ENCODE measurements at places on chromosomes 5 and 9. TPM values are rescaled to one million over a fixed set of nuclear protein-coding genes. Genes with fewer than 3 reads are reported as not detected.
A peak's percentile ranks its signal among the peaks of the same experiment; 100 is the strongest.

- H3K27ac ChIP-seq = no peak overlapping the region
- H3K4me1 ChIP-seq = no peaks in the 10 kb centered on the region
- no peak for DNase-seq
- no peaks in the 10 kb centered on the region for H3K27me3 ChIP-seq
Measured at GRCh38 chr9:99852617-99853016, 30.9 kb downstream of the NR4A3 start.

- H3K4me3 ChIP-seq = no peak overlapping the region
- no peak overlapping the region for H3K27ac ChIP-seq
- no peak for DNase-seq
Measured at GRCh38 chr5:171702135-171702770, 83.4 kb upstream of the SMIM23 start.

DNA sequence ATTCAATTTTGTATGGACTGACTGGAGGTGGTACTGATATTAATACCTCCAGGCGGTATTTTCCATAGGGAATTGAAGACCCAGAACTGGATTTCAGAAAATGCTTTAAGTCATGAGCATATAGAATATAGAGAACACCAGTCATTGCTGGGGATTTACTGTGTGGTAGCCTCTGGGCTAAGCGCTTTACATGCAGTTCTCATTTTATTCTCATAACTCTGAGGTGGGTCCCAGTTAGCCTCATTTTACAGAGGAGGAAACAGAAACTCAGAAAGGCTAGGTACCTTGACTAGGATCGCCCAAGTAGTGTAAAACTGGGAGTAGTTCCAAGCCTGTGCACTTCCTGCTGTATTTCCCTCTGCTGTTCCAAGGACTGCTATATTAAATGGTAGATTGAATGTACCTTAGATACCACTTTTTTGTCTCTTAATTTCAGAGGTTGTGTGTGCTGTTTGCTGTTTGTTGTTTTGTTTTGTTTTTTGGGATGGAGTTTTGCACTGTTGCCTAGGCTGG lies 13.8 kb downstream of the SLC44A1 start:
- no peaks in the 10 kb centered on the region for H3K27me3 ChIP-seq
- H3K27ac ChIP-seq = no peak overlapping the region
- no peaks in the 10 kb centered on the region for H3K36me3 ChIP-seq
- no peak overlapping the region for H3K4me3 ChIP-seq
- peaks cover 35% of the 10 kb centered on the region for H3K4me1 ChIP-seq

DNA sequence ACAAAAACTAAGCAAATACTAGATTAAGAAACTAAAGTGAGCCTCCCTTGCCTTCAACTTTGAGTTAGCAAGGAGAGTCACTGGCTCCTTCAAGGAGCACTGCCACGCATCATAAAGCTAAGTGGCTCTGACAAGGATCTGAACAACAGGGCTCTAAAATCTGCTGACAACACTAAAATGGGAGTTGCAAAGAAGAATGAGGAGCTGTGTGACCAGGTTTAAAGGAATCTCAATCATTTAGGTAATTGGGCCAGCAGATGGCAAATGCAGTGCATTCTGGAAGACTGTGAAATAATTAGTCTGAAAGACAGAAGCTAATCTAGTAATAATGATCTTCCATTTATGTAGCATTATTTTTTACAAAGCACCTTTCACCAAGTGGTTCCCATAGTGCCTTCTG lies 297.0 kb upstream of the TAS2R1 start:
- H3K4me3 ChIP-seq = no peak overlapping the region
- DNase-seq = no peak
- no peaks in the 10 kb centered on the region for H3K27me3 ChIP-seq
- H3K36me3 ChIP-seq = no peaks in the 10 kb centered on the region
- H3K4me1 ChIP-seq = no peaks in the 10 kb centered on the region
- H3K27ac ChIP-seq = no peak overlapping the region

GRCh38 chr5:132471944-132472343 lies 18.6 kb downstream of the IRF1 start:
- H3K27ac ChIP-seq = no peak overlapping the region
- DNase-seq = peak; percentile 18
- no peak overlapping the region for H3K4me3 ChIP-seq

The GRM6 gene
- not detected for total RNA-seq

Measured in upper lobe of right lung (tissue), 1 donor.